Regular cardiac myocyte (primary cell): ENCODE measurements at places on chromosomes 3 and 15. TPM values are rescaled to one million over a fixed set of nuclear protein-coding genes. Genes with fewer than 3 reads are reported as not detected.

AMIGO3 gene
- 0.28 TPM in 1 of 2 replicates, not detected in the other for total RNA-seq

COL7A1 gene
- 9.8 and 20.3 TPM in 2 replicates for total RNA-seq

RAB6B gene
- total RNA-seq = 0.19 and 1.7 TPM in 2 replicates

GOLGA8T gene
- 0.28 TPM in 1 of 2 replicates, not detected in the other for total RNA-seq

GPX1 gene
- 125 and 294 TPM in 2 replicates for total RNA-seq

TMEM212 gene
- total RNA-seq = not detected in 2 replicates

RBMS3 gene
- 41.4 and 81.2 TPM in 2 replicates for total RNA-seq

ARHGEF26 gene
- 1.1 and 4.0 TPM in 2 replicates for total RNA-seq

OR5K2 gene
- total RNA-seq = not detected in 2 replicates

EPHB1 gene
- total RNA-seq = 0.56 and 1.5 TPM in 2 replicates

SLC12A8 gene
- total RNA-seq = 4.0 and 12.4 TPM in 2 replicates

SH3GL3 gene
- total RNA-seq = not detected in 2 replicates

LRRC28 gene
- 7.7 and 17.5 TPM in 2 replicates for total RNA-seq

NUP210 gene
- under 0.01 and 0.38 TPM in 2 replicates for total RNA-seq

OIP5 gene
- 2.3 and 14.6 TPM in 2 replicates for total RNA-seq

GOLGA8B gene
- 10.4 and 28.8 TPM in 2 replicates for total RNA-seq
